Activated naive CD4-positive, alpha-beta T cell (primary cell): ENCODE measurements at places on chromosomes 5 and 9.

- no peak for DNase-seq
These were observed 277.5 kb upstream of the MVB12B start for GRCh38 chr9:126049088-126049487.

DNA sequence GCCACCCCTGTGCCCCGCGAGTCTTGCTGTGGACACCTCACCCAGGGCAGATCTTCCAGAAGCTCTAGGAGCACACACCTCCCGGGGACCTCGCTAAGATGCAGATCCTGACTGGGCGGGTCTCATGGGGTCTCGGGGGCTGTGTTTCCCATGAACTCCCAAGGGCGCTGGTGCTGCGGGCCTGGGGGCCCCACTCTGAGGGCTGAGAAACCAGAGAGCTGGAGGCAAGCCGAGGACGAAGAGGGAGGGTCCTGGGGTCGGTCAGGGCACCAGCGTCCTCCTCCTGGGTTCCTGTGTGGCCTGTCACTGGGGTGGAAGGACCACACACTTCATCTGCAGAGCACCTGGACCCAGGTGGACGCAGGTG is 30.2 kb downstream of the SLC6A3 start:
- DNase-seq, result no peak

DNA sequence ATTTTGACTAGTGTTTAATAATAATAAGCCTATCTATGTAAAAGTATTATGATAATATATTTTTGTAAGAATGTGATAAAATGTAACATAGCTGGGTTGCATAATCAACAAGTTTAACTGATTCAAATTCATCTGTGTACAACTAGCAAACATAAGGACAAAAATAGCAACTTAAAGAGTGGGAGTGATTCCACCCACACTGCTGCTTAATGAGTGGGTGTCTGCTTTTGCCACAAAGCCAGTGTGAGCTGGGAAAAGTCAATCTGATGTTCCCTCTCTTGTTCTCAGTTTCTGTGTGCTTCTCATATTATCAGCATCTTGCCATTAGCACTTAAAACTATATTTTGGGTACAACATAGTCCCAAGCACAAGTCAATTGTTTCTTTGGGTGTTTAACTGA is 111.1 kb upstream of the DPYSL3 start:
- no peak for DNase-seq

- no peak for DNase-seq
These were observed 31.7 kb downstream of the SLC35A4 start for GRCh38 chr5:140596321-140596741.

- DNase-seq, result no peak
These were observed 55.8 kb upstream of the ACTBL2 start for GRCh38 chr5:57538341-57538955.

DNA sequence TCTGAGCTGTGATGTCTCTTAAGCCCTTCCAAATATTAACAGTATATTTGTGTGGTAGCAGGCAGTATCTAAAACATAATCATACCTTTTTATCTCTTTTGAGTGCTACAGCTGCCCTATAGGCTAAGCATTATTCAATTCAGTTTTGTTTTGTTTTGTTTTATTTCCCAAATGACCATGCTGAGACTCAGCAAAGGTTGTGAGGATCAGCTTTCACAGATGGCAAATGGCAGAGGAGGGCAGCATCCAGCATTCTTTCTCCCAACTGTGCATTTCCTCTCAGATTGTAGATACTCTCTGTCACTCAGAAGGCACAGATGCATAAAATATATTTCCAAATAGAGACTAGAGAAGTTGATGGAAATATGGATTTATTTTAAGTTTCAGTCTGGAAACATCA is 90.7 kb downstream of the DAPK1 start:
- no peak for DNase-seq

DNA sequence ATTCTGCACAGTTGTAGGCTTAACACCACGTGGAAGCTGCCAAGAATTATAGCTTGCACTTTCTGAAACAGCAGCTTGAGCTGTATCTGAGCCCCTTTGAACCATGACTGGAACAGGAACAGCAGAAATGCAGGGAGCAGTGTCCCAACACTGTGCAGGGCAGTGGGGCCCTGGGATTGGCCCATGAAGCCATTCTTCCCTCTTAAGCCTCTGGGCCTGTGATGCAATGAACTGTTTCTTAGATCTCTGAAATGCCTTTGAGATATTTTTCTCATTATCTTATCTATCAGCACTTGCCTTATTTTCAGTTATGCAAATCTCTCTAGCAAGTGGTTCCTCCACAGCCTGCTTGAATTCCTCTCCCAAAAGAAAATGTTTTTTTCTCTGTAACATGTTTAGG is 87.0 kb upstream of the MTAP start:
- DNase-seq, result no peak

DNA sequence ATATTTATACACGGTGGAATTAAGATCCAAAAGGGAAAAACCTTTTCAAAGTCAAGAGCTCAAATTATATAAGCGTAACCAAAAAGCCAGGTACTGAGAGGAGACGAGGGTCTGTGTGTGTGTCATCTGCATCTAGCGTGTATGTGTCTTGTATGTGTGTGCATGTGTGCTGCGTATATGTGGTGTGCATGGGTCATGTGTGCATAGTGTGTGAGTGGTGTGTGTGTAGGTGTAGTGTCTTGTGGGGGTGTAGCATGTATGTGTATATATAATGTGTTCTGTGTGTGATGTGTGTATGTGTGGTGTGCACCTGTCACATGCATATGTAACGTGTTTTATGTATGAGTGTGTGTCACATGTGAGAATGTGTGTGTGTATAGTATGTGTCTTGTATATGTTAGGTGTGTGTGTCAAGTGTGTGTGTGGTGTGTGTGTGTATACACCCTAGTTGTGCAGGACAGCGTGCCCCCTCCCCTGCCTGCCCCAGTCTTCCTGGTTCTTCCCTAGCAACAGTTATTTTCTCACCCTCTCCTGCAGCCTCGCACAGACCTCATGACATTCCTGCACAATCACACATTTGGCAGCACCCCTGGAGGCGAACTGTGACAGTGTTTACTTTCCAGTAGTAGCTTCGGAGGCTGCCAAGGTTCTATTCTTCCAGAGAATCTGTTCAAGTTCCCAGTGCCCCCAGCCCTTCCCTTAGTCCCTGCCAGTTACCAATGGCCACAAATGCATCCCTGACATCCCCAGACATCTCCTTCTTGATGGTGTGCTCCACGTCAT is 27.1 kb upstream of the TNIP1 start:
- no peak for DNase-seq

- DNase-seq, result no peak
These were observed 20.8 kb downstream of the B4GALT1 start for GRCh38 chr9:33146298-33146697.

GRCh38 chr9:14313951-14314423 is at the start of gene NFIB:
NFIB (minus strand) TSS chr9:14314141; CDS start chr9:14313511, 630 bp downstream.
- DNase-seq, result no peak

DNA sequence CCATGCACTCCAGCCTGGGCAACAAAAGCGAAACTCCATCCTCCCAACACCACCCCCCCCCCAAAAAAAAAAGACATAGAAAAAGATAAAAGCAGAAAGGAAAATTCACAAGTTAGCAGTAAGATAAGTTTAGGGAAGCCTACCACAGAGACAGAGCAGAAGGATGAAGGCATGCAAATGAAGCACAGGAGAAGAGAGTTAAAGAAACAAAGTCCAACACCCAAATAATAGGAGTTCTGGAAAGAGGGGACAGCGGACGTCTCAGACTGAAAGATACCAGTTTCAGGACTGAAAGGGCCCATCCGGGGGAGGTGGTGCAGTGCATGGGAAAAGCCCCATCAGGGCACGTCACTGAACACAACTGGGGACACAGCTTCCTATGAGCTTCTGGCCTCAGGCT is 54.3 kb downstream of the OTULIN start:
- DNase-seq, result no peak

GRCh38 chr5:33883482-33883881 is 8.3 kb downstream of the ADAMTS12 start:
- DNase-seq, result no peak

- no peak for DNase-seq
These were observed 30.4 kb downstream of the NUDT12 start for GRCh38 chr5:103532086-103532734.

GRCh38 chr5:97529354-97529985 is 346.4 kb upstream of the RIOK2 start:
- no peak for DNase-seq

- no peak for DNase-seq
These were observed 33.1 kb upstream of the PPARGC1B start for GRCh38 chr5:149697001-149697400.

- DNase-seq, result no peak
These were observed 397.1 kb downstream of the DMAC1 start for GRCh38 chr9:7402334-7403027.

GRCh38 chr5:19125956-19126713 is 861.9 kb downstream of the CDH18 start:
- DNase-seq, result no peak

DNA sequence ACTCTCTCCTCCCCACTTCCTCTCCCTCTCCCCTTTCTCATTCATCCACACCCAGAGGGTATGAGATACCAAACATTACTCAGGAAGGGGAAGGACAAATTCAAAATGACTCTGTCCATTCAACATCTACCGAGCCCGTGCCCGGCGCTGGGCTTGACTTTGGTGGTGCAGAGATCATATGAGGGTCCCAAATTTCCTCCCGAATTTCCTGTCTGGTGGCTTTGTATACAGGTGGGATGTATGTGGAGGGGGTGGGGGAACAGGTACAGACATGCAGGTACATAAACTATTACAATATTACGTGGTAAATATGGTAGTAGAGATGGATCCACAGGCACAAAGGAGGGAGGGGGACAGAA is 21.8 kb upstream of the GABRP start:
- no peak for DNase-seq

GRCh38 chr5:4627131-4627530 is 513.0 kb upstream of the ADAMTS16 start:
- DNase-seq, result no peak

DNA sequence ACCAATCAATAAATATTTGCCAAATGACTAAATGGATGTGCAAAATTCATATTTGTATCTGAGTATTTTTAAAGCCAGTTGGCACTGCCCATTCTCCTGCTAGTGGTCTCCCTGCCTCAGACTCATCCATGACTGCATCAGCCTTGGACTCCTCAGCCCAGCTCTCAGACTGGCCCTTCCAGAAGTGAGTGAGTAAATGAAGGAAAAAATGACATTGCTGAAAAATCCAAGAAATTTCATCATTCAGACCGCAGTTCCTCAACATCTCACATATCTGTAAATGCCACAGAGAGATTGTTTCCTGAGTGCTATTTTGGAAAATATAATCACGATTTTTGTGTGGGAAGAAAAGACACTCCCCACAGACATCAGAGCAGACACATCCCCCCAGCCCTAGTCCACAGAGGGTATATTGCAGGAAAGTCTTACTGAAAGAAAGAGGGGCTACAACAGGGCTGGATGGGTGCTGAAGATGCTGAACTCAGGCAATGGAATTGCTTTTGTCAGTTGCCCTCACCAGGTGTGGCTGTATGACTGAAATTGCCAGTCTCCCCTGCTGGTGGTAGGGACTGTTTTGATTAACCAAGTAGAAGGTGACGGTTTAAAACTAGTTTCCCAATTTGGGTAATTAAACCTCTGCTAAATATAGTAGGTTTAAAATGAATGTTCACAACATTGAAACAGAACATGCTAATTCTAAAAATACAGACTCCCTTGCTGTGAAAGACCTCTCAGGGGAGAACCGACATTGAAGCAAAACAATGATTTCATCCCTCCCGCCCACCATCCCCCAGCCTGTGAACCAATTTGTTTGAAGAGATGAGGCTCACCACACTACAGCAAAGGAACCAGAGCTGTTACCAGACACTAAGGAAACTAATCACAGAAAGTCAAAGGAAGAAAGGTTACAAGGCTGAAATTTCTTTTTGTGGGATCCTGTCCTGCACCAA is 158.8 kb downstream of the DEPDC1B start:
- no peak for DNase-seq

GRCh38 chr5:40486437-40487275 is 193.1 kb upstream of the PTGER4 start:
- DNase-seq, result no peak

DNA sequence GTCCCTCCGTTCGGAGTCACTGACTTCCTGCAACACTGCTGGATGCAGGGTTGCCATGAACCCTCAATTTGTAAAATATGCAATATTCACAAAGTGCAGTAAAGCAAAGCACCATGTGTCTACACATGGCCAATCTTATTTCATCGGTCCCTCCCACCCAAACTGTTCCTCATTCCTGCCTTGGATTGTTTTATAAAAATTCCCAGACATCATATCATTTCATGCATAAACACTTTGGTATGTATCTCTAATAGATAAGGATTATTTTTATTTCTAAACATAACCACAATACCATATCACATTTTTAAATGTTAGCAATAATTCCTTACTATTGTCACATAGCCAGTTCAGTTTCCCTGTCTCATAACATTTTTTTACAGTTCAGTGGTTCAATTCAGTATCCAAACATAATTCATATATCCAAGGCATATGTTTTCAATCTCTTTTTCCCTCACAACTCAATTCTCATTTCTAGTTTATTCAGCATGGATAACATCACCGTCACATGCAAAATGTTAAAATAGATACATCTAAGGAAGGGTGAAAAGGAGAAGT is 82.0 kb upstream of the PCAT7 start:
- no peak for DNase-seq

GRCh38 chr9:124137944-124138335 is 119.8 kb upstream of the NEK6 start:
- DNase-seq, result no peak

- DNase-seq, result no peak
These were observed 23.3 kb upstream of the TRMT10B start for GRCh38 chr9:37730256-37730655.

DNA sequence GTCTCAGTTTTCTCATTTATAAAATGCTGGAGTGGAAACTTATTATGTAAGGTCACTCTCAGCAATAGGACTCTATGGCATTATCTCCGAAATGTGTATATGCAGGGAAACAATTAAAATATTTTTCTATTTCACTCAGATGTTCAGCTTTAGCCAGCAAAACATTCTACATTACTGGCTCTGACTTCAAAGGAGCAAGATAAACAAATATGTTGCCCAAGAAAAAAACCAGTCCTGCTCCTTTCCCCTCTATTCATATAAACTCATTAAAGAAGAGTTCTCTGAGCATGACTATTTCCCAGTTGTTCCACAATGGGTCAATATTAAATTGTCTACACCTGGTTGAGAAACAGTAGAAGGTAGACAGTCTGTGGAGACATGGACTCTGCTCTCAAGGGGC is 155.0 kb downstream of the NPR3 start:
- DNase-seq, result no peak

- DNase-seq, result no peak
These were observed 53.2 kb upstream of the ACO1 start for GRCh38 chr9:32331240-32331639.

- no peak for DNase-seq
These were observed 556.6 kb upstream of the TUSC1 start for GRCh38 chr9:26234865-26235264.

GRCh38 chr5:109016300-109016699 is 268.6 kb downstream of the FER start:
- no peak for DNase-seq

- DNase-seq, result no peak
These were observed 81.9 kb downstream of the PALM2AKAP2 start for GRCh38 chr9:109861918-109862317.

DNA sequence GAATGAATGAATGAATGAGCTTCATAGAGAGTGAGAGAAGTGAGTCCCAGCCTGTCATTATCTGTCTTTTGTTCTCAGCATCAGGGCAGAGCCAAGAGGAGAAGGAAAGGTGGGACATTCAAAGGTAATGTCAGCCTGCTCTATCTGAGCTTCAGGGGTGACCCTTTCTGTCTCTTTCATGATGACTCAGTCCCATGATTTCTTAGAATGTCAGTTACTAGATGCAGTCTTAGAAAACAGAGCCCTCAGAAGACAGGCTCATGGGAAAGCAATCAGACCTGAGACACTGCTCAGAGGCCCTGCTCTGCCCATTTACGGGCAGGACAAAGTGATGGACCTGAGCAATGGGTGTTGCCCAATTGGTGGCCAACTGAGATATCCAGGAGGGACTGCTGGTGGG is 1.1 kb downstream of the SPATA31D1 start:
- DNase-seq, result no peak
